Heart left ventricle (tissue), 16 donors: ENCODE measurements at places on chromosomes 2 and 18.

GRCh38 chr2:49210191-49210590, 55.9 kb upstream of the FSHR start:
- H3K27ac ChIP-seq, result no peak overlapping the region
- H3K4me1 ChIP-seq, result no peaks in the 10 kb centered on the region
- no peaks in the 10 kb centered on the region for H3K36me3 ChIP-seq
- H3K4me3 ChIP-seq, result no peak overlapping the region
- no peaks in the 10 kb centered on the region for H3K27me3 ChIP-seq
- no peak for DNase-seq

- DNase-seq, result no peak
- no peaks in the 10 kb centered on the region for H3K36me3 ChIP-seq
- H3K27ac ChIP-seq, result no peak overlapping the region
- no peak overlapping the region for H3K4me3 ChIP-seq
These were observed 7.2 kb upstream of the DYM start for GRCh38 chr18:49467599-49467998.

DNA sequence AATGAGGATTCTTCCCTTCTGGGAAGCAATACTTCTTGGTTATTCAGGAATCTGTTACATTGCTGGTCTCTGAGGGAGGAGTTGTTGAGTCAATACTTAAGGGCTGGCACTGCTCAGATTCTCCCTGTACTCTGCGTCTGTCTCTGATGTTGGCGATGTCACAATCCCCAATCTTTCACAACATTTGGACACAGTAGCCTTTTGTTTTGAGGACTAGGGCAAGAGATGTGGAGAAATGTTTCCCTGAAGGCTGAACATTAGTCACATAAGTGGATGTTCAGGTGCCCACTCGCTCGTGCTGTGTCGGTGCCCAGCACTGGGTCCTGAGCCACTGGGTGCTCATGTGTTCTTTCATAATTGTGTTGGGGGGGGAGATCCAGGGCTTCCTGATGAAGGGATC, 55.0 kb downstream of the MAPK4 start:
- DNase-seq, result no peak
- peaks cover 4% of the 10 kb centered on the region for H3K4me1 ChIP-seq
- no peaks in the 10 kb centered on the region for H3K36me3 ChIP-seq

DNA sequence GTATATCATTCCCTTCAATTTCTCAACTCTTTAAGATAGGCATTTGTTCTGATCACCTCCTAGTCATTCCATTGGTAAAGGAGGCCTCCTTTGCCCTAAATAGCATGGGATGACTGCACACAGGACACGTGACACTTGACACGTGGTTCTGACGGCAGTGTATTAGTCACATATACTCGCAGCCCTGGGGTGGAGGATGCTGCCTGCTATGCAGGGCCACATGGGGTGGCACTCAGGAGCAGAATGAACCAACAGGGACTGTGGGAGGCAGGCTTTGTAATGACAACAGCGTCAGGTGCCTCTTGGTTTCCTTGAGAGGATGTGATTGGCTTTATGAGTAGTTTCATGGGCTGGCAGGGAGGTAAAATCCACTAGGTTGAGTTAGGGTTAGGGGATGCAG, 9.3 kb upstream of the KCNS3 start:
- H3K27ac ChIP-seq, result no peak overlapping the region
- no peaks in the 10 kb centered on the region for H3K36me3 ChIP-seq
- H3K4me3 ChIP-seq, result no peak overlapping the region
- no peaks in the 10 kb centered on the region for H3K4me1 ChIP-seq
- no peak for DNase-seq

DNA sequence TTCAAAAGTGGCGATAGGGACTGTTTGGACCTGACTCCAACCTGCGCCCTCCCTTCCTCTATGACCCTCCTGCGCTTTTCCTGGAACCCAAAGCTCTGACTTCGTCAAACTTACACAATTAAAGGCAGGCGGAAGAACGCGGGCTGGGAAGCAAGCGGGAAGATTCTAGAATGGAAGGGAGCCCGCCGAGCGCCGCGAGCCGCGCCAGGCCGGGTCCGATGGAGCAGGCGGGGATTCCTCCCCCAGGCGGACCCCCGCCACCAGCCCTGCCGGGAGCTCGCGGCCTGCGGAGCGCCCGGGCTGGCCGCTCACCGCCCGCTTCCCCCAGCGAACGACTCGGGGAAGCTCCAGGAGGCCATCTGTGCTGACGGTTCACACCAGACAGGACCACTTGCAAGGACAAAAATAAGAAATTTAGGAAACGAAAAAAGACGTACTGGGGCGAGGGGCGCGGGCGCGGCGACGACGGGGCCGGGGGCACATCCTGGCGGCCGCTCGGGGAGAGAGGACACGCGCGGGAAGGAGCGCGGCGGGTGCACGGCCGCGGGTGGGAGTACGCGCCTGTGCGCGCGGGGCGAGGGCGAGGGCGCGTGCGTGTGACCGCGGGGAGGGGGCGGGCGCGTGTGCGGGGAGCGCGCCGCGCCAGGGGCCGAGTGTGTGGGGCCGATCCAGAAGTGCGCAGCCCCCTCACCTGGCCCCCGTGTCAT, 1.1 kb upstream of the SALL3 start:
- peaks cover 88% of the 10 kb centered on the region for H3K27me3 ChIP-seq
- peaks cover 13% of the 10 kb centered on the region for H3K4me1 ChIP-seq
- DNase-seq, result no peak
- no peak overlapping the region for H3K27ac ChIP-seq

DNA sequence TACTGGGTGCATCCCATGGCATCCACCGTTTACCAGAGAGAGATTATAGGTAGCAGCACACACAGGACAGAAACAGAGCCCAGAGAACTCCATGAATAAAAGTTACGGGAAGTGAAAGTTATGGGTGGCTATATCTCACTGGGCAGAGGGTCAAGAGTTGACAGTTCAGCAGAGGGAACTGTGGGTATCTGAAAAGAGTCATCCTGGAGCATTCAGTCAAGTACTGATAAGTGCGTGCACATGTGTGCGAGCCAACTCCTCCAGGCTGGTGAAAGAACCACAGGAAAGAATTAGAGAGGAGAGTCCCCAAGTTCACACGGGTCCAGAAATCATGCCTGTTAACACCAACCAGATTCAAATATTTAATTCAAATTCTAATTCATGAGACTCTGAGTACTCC, 1588.2 kb downstream of the LRP1B start:
- H3K27me3 ChIP-seq, result no peaks in the 10 kb centered on the region
- H3K27ac ChIP-seq, result no peak overlapping the region
- DNase-seq, result no peak
- no peaks in the 10 kb centered on the region for H3K36me3 ChIP-seq
- no peaks in the 10 kb centered on the region for H3K4me1 ChIP-seq

DNA sequence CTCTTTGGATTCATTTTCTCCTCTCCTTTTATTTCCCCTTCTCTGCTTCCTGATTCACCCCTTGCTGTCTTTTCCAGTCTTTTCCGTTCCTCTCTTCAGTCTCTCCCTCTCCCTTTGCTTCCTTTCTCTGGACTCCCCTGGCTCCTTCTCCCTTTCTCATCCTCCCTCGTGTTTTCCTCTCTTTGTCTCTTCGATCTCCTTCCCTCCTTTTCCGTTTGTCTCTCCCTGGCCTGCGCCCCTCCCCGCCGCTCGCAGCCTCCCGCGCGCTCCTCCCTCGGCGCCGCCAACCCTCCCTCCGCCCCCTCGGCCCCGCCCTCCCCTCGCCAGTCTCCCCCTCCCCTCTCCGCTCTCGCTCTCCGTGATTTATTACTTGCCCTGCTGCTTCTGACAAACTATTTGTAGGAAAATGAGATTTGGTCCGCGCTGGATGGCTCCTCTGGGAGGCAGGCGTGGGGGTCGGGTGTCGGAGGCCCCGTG, 46.0 kb upstream of the PAX8 start:
- no peak overlapping the region for H3K27ac ChIP-seq
- no peaks in the 10 kb centered on the region for H3K36me3 ChIP-seq
- peak overlapping the region; percentile 39 for H3K4me3 ChIP-seq
- no peaks in the 10 kb centered on the region for H3K27me3 ChIP-seq
- DNase-seq, result peak; percentile 34

DNA sequence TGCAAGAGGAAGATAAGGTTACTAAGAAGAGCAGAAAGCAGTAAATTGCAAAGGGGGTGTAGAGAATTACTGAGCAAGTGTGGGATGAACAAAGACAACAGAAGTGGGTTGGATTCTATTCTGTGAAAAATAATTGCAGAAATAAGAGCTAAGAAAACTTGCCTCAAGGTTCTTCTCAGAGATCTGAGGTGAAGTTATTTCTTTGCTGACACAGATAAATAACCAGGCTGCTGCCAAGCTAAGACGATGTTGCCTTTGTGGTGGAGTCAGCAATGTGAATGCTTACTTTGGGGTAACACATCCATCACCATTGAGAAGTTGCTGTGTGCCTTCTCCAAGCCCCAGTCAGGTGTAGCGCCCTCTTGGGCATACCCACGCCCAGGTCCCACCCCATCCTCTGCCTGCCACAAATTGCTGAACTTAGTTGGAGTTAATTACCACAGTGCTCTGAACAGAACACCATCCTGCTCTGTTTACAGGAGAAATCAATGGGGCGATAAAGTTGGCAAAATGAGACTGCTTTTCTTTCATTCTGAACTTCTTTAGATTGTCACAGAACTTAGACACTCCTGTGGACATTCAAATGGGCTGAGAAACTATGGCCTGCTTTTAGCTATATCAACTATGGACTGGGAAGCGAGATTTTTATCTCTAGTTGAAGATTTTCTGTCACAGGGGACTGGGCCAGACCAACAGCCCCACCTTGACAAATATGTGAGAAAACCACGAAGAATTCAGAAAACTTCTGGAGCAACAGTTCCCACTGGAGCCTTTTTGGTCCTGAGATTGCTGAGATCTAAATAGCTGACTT, 283.6 kb downstream of the TMX3 start:
- H3K27ac ChIP-seq, result no peak overlapping the region
- no peaks in the 10 kb centered on the region for H3K4me1 ChIP-seq
- H3K4me3 ChIP-seq, result no peak overlapping the region

- DNase-seq, result peak; percentile 58
- peaks cover 6% of the 10 kb centered on the region for H3K27me3 ChIP-seq
- H3K4me3 ChIP-seq, result no peak overlapping the region
- H3K36me3 ChIP-seq, result no peaks in the 10 kb centered on the region
These were observed 22.2 kb downstream of the KCNG2 start for GRCh38 chr18:79819968-79820351.

DNA sequence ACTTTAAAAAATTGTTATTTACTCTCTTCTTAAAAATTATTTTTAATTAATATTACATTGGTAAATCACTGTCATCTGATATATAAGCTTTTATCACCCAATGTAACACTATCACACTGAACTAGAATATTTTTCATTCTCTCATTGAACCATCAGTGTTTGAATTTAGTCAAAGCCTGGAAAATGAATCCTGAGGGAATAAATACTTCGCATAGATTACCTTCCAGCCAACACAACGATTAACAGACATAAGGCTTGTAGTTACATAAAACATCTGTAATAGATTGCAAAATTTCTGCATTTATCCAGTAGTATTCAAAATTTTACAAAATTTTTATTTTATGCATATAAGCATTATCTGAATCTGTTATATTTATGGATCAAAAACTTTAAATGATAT, 314.9 kb downstream of the ERBB4 start:
- H3K36me3 ChIP-seq, result no peaks in the 10 kb centered on the region
- DNase-seq, result no peak
- no peak overlapping the region for H3K4me3 ChIP-seq
- no peak overlapping the region for H3K27ac ChIP-seq
- no peaks in the 10 kb centered on the region for H3K4me1 ChIP-seq

- H3K36me3 ChIP-seq, result no peaks in the 10 kb centered on the region
- no peak overlapping the region for H3K27ac ChIP-seq
- no peaks in the 10 kb centered on the region for H3K4me1 ChIP-seq
- no peak overlapping the region for H3K4me3 ChIP-seq
- H3K27me3 ChIP-seq, result no peaks in the 10 kb centered on the region
These were observed 63.9 kb upstream of the PAX8 start for GRCh38 chr2:113342650-113343049.

GRCh38 chr2:176063958-176064357, 19.8 kb downstream of the EVX2 start:
- no peaks in the 10 kb centered on the region for H3K36me3 ChIP-seq
- no peak overlapping the region for H3K4me3 ChIP-seq
- peaks cover 5% of the 10 kb centered on the region for H3K4me1 ChIP-seq

DNA sequence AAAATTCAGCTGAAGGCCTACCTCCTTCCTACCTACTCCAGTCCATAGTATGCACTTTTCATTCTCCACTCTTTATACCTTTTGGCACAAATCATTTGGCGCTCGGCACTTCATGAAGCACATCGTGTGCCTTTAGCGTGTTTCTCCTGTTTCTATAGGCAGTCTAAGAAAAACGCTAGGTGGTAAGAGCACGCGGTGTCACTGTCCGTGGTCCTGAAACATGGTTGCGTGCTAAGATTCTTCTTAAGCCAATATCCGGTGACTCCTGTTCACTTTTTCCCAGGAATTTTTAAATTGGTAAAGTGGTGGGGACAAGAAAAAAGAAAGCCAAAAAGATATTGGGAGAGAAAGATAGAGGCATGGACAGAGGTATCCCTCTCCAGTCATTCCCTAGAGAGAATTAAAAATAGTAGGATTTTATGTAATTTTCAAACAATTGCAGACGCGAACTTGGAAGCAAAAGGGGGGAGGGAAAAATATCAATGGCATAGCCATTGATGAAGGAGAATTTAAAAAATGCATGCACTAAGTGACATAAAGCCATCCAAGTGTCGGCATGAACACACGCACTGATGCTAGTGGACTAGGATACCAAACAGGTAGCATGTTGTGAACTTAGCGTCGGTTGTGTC, 1.4 kb upstream of the CTNNA2 start:
- H3K27me3 ChIP-seq, result peaks cover 14% of the 10 kb centered on the region
- H3K27ac ChIP-seq, result no peak overlapping the region
- peaks cover 10% of the 10 kb centered on the region for H3K4me1 ChIP-seq
- H3K36me3 ChIP-seq, result no peaks in the 10 kb centered on the region
- H3K4me3 ChIP-seq, result no peak overlapping the region

DNA sequence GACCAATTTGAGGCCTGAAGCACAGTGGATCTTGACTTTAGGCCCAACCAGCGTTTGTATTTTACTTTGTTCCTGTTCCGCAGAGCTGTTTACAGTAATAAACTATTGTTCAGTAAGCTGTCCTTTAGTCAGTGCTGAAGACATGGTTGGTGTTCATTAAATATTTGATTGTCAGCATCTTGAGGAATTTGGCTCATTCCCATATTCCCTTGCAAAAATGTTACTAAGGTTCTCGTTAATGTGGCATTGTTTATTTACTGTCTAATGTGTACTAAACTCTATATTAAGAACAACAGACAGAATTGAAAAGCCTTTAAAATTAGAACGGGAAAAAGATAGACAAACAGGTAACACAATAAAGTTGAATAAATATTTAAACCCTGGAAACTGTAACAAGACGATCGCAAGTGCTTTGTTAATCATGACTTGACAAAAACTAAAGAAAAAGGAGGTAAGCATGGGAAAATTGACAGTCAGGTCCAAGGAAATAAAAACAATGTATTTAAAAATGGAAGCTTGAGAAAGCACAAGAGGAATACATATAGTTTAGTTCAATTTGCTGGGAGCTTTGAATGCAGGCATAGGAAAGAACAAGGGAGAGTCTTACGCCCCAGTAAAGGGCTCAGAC, 1060.8 kb upstream of the CRIM1 start:
- no peaks in the 10 kb centered on the region for H3K27me3 ChIP-seq
- no peaks in the 10 kb centered on the region for H3K36me3 ChIP-seq
- no peak overlapping the region for H3K4me3 ChIP-seq

- no peak for DNase-seq
- H3K4me3 ChIP-seq, result no peak overlapping the region
- H3K36me3 ChIP-seq, result no peaks in the 10 kb centered on the region
- no peaks in the 10 kb centered on the region for H3K27me3 ChIP-seq
- H3K27ac ChIP-seq, result no peak overlapping the region
These were observed 1338.0 kb upstream of the ACVR2A start for GRCh38 chr2:146506851-146507250.
